ENCODE measurements at places on chromosomes 7 and 10.

GRCh38 chr10:46273506-46274477 is 13.0 kb upstream of the ANTXRL start:
- no peak for DNase-seq

DNA sequence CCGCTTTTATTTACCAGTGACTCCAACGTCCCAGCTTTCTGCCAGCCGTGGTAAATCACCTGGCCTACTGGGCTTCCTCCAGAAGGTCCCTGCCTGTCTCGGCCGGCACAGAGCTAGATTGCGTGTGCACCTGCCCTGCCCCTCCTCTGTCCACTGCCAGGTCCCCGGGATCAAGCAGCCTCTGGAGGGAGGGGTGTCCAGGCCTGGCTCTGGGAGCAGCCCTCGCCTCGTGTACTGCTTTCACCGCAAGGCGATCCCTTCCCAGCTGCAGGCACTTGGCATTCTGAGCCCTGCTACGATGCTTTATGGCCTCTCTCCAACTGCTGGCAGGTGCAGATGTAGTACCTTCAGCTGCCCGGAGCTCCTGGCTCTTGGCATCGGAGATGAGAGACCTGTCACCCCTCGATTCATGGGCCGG is 7.4 kb downstream of the SLC29A3 start:
- no peak for DNase-seq

DNA sequence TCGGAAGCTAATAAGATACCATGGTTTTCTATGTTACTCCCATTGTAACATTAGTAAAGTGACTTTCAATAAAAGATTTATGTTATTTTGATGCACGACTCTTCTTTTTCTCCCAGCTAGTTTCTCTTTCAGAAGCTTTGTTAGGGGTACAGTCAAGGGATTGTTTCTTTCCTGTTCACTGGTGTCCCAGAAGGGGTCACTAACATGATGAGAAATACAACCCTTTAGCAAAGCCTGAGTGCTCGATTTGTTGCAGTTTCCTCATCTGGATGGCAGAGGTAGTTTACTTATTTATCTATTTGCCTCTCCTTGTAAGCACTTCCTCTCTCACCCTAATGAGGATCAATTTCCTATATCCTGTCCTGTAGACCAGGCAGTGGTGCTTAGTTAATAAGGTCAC is 17.0 kb downstream of the SRI start:
- DNase-seq: no peak

- DNase-seq: no peak
Measured at GRCh38 chr10:95663496-95663895, 7.0 kb upstream of the ALDH18A1 start.

DNA sequence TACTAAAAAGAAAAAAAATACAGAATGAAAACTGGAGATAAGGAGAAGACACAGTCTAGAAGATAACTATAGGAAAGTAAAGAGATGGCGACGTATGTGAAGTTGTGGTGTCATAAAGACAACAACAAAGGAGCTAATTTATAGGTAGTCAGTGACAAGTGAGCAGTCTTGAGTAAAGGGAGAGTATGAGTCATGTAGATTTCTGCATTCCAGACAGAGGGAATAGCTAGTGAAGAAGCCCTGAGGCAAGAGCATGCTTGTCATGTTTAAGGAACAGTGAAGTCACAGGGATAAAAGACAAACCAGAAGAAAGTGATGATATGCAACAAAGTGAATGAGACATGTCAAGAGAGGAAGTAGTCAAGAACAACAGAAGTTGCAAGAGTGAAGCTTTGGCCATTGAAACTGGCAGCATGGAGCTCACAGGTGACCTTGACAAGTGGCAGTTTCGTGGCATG is 2.3 kb upstream of the MIOS start:
- no peak for DNase-seq

GRCh38 chr10:71277914-71278665 is 41.0 kb upstream of the SLC29A3 start:
- no peak for DNase-seq

- DNase-seq: no peak
Measured at GRCh38 chr10:89438525-89438924, 24.2 kb downstream of the IFIT5 start.

DNA sequence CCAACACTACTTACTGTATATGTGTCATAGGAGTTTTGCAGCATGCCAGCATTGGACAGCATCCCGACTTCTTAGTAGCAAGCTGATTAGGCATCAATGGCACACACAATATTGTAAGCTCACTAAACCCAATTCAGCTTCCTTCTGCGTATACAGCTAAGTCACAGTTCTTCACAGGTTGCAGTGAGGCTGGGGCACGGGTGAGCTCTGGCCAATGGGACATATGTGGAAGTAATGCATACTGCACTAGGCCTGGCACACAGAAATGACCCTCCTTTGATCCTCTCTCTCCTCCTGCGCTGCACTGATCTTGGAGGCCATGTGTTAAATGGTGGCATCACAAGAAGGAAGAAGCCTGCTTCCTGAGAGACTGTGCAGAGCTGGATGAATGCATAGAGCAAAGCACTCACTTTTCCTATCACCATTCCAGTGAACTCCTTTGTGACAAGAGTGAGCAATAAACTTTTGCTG is 11.9 kb downstream of the RAB11FIP2 start:
- DNase-seq: no peak

GRCh38 chr7:39285256-39285655 is 280.9 kb upstream of the YAE1 start:
- DNase-seq: no peak

DNA sequence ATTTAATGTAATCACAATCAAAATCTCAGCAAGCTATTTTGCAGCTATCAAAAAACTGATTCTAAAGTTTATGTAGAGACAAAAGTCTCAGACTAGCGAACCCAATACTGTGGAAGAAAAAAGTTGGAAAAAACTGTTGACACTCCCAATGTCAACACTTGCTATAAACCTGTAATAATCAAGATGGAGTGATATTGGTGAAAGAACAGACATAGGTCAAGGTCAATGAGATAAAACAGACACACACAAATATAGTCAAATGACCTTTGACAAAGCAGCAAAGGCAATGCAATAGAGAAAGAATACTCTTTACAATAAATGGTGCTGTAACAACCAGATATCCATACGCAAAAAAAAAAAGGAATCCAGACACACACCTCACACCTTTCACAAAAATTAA is 84.5 kb downstream of the ATE1 start:
- DNase-seq: no peak

DNA sequence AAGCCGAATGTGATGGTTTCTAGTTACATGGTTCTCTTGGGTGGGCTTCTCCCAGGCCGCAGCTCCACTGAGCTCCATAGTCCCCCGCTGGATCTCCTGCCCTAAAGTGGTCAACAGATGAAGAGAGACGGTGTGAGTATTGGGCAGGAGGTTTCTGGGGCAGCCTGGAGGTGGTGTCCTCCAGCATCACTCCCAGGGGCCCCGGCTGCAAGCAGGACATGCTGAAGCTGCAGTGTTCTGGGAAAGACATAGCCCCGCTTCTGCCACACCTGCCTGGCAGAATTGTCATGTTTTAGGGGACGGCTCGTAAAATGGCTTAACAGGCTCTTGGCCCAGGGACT is 40.4 kb downstream of the CALML3 start:
- no peak for DNase-seq

- DNase-seq: no peak
Measured at GRCh38 chr10:124614003-124614659, 130.0 kb downstream of the FAM53B start.
